ENCODE measurements at places on chromosomes 16 and 17.
A peak's percentile ranks its signal among the peaks of the same experiment; 100 is the strongest.

- peak; percentile 81 for DNase-seq
Observed at GRCh38 chr17:57671667-57672632, 73.1 kb downstream of the CCDC182 start.

- peak; percentile 52 for DNase-seq
Observed at GRCh38 chr17:40075201-40075941, 12.6 kb downstream of the THRA start.

DNA sequence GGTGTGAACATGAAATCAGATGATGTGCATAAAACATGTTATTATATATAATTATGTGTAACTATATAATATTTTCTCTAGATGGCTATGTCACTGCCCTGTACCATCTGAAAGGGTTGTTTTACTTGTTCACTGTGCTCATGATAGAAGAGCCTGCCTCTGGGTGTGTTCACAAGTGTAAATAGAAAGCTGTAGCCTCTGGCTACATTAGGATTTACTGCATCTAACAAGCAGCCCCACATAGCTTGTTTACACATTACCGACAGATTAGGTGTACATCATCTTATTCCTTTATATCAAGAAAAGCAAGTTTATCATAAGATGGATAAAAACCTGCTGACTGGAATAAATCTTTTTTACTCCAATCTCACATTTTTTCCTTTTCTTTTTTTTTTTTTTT, 46.1 kb downstream of the CHD9 start:
- DNase-seq = no peak

GRCh38 chr17:40791787-40792436, 7.8 kb downstream of the KRT28 start:
- peak; percentile 56 for DNase-seq

GRCh38 chr17:67461228-67461780, 84.2 kb downstream of the PITPNC1 start:
- no peak for DNase-seq

DNA sequence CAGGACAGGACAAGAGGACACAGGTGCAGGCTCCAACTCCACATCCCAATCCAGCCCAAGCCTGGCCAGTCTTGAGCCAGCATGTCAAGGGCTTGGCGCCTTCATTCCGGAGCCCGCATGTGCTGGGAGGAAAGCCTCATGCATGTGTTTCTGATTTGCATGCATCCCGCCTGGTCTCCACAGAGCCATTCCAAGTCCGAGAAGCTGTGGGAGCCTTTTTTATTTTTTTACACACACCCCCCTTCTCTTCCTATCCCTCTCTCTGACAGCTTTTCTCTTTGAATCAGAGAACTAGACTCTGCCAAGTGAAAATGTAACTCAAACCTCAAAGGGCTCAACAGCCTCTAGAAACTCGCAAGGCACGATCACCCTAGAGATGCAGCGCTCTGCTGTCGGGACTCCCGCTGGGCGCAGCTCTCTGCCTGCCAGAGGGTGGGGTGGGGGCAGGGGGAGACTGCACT, 45.1 kb downstream of the NOG start:
- no peak for DNase-seq

GRCh38 chr17:72512649-72513556, 392.1 kb downstream of the SOX9 start:
- no peak for DNase-seq

- DNase-seq = no peak
Observed at GRCh38 chr16:81470796-81471636, 26.4 kb downstream of the CMIP start.

GRCh38 chr16:75593308-75593707, 27.1 kb downstream of the GABARAPL2 start:
- DNase-seq = no peak

DNA sequence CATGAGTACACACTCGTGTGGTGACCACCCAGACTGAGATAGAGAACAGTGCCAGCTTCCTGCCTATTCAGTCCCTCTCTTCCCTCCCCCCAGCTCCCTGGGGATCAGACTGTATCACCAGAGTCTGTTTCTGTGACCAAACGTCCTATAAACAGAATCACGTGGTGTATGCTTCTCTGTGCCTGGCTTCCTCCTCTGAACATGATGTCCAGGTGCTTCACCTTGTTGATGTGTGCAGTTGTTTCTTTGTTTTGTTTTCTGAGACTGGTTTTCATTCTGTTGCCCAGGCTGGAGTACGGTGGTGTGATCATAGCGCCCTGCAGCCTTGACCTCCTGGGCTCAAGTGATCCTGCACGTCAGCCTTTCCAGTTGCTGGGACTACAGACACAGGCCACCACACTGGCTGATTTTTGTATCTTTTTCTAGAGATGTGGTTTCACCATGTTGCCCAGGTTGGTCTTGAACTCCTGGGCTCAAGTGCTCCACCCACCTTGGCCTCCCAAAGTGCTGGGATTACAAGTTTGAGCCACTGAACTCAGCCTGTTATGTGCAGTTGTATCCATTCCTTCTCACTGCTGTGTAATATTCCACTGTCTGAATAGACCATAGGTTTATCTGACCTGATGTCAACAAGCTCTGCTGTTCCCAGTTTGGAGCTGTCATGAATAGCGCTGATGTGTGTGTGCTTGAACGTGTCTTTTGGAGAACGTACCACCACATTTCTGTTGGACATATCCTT, 28.9 kb upstream of the PRM1 start:
- no peak for DNase-seq

- no peak for DNase-seq
Observed at GRCh38 chr17:65401561-65401960, 159.9 kb downstream of the AXIN2 start.

DNA sequence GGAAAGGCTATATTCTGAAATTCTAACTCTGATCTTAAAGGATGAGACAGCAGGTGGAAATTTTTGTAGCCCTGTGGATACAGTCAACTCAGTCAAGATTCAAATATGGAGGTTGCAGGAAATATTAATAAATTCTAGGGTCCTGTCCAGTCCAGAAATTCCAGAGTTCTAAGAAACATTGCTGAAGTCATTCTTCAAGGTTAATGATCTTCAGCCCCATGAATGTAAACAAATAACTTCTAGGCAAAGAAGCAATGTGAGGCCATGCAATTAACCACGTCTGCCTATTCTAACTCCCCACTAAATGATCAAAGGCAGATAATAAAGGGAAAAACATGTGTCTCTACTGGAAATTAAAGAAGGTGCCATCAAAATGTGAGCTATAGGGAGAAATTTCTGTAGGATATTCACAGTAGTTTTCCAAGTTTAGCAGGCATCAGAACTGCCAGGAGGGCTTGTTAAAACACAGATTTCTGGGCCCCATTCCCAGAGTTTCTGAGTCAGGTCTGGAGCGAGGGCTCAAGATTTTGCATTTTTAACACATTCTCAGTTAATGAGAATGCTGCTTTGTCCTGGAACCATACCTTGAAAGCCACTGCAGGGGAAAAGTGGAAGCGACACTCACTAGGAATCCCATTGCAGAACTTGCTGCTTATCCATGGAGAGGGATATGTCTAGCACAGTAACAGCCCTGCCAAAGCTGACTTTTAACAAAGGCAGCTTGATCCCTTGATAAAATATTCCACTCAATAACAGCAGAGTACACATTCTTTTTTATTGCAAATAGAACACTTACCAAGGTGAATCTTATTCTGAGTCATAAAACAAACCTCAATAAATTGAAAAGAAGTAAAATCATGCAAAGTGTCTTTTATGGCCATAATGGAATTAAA, 61.8 kb downstream of the DNAH3 start:
- peak; percentile 60 for DNase-seq

DNA sequence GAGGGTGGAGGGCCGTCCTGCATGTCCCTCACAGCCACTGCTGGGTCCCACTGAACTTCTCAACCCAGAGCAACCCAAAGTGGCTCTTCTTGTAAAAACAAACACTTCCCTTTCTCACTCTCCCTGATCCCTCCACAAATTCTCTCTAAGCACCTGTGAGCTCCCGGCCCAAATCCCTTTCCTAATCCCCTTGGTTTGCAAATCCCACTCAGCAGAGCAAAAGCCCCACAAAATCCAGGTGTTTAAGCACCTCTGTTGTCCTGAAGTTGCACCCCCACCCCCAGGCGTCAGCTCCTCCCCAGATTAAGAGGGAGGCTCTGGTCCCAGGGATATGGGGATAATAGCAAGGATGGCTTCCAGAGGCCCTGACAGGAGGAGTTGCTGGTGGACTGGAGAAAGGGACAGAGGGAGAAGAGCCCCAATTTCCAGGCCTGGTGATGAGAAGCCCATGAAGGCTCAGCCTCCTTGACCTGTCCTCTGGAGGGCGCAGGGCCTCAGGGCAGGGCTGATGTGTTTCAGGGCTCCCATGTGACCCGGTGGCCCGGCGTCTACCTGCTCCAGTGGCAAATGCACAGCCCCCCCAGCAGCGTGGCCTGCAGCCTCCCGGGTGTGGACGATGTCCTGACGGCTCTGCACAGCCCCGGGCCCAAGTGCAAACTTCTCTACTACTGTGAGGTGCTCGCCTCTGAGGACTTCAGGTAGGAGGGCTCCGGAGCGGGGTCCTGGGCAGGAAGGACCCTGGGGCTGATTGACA, 23.0 kb downstream of the NAGPA start:
- no peak for DNase-seq

- no peak for DNase-seq
Observed at GRCh38 chr16:17213974-17214373, 256.8 kb downstream of the XYLT1 start.

GRCh38 chr16:60788631-60789030, 1247.6 kb downstream of the CDH8 start:
- DNase-seq = peak; percentile 37

DNA sequence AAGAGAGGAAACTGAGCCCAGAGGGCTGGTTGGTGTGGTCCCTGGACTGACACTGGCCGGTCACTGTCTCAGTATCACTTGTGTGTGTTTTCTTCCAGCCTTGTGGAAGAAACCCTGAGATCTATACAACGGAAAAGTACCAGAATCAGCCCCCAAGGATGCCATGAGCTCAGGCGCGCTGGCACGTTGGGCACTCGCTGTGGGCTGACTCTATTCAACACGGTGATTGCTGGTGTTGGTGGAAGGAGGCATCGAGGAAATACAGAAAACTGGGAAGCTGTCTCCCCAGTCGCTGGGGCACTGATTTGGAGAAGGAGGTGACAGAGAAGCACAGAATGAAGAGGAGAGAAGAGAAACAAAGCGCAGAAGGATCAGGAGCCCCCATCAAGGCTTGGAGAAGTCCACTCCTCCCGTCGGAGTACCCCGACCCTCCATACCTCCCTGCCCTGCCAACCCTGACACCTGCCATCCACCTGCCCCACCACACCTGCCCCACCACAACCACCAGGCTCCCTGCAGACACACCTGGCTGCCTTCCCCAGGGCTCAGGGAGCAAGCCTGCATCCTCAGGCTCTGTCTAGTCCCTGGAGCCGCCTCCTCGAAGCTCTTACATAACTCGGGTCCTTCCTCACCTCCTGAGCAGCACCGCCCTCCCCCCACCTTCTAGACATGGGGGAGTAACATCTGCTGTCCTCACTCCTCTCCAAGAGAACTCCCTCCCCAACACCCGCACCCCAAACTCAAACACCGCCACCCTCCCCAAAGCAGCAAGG, 66.5 kb downstream of the RBFOX3 start:
- no peak for DNase-seq

DNA sequence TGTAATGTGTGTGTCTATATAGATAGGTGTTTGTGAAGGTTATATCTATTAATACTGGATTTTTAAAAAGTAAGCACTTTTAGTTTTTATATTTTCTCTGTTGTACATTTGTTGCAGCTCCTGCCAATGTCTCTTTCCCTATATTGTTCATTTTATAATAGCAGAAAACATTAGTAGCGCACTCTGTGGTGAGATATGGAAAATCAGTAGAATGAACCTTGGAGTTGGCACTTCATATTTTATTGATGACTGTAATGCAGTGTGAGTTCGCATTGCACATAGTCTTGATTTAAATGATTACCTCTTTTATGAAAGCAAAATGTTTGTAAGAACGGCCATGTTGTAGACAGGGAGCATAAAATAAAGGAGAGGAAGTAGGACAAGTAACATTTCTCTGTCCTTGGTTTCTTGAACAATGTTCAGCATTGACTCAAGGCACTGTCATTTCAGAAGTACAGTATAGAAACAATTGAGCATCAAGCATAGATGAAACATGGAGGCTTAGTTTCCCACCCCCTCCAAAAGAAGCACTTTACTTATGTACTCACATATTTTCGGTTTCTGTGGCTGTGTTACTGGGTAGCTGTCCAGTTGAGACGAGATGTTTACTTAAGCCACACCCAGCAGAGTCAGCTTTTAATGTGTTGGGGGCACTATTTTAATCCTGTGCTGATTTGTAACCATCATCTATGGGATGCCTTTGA, 74.0 kb downstream of the TANC2 start:
- DNase-seq = no peak

Measured in kidney tubule cell (primary cell).